NCI-H1048 (cell line): ENCODE measurements at places on chromosomes 11 and 22.

DNA sequence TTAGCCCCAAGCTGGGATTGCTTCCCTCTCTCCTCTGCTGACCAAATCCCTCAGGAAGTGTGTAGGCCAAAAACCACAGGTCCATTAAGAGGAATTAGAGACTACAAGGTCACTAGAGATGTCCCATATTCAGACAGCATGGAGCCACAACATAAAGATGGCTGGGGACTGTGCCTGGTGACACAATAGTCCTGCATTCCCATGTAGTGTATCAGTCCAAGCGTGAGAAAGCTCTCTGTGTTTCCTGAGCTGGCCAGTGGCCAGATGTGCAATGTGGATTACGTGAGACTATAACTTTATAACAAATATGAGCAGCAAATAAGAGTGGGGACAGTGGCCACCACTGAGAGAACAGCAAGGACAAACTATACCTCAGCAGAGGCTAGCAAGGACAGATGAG is 7.6 kb upstream of the MS4A10 start:
- DNase-seq = no peak

GRCh38 chr11:126655807-126656128 is 300.3 kb downstream of the ST3GAL4 start:
- DNase-seq = no peak

DNA sequence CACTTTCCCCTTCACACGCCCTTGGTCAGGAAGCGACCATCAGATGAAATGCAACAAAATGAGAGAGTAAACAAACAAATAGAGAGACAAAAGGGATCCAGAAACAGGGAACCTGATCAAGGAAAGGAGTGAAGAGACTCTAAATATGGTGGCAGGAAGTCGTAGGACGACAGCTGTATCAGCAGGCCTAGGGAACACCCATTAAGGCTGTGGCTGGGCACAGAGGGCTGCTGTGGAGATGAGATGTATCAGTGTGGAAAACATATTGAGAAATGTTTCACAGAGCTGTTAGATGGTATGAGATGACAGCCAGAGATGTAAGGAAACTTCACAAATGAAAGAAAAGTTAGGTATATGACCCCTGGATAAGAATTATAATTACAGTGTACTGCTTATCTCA is 155.8 kb upstream of the MTMR2 start:
- no peak for DNase-seq

DNA sequence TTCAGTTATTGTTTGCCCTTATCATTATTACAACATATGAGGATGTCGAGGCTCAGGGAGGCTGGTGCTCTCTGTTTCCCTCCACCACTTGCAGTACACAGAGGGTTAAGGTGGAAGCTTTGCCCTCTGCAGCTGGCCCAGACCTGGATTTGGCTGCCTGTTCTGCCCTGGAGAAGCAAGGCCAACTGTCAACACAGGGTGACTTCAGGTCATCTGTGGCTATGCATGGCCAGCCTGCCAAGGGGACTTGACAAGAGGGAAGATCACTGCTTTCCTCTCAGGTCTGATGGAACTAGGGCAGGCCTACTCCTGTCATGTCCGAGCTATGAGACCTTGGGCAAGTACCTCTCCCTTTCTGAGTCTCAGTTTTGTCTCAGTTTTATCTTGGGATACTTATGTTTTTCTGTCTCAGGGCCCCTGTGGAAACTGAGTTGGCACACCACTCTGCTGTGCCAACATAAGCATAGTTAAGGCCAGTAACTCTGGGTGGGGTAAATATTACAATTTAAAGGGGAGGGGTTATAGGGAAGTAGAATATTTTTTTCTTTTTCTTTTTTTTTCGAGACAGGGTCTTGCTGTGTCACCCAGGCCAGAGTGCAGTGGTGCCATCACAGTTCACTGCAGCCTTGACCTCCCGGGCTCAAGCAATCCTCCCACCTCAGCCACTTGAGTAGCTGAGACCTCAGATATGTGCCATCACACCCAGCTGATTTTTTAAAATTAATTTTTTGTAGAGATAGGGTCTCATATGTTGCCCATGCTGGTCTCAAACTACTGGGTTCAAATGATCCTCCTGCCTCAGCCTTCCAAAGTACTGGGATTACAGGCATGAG is 2.4 kb upstream of the THRSP start:
- DNase-seq = no peak

DNA sequence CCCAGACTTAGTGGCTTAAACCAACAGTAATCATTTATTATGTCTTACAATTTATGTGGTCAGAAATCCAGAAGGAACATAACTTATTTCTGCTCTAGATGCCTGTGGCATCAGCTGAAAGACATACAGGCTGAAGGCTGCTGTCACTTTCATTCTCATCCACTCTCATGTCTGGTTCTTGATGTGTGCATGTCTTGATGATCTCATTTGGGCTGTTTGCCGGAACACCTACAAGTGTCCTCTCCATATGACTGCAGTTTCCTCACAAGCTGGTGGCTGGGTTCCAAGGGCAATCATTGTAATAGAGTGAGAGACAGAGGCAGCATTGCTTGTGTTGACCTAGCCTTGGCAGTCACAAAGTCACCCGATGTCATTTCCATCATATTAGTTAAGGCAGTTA is 1375.9 kb upstream of the RAG2 start:
- no peak for DNase-seq

DNA sequence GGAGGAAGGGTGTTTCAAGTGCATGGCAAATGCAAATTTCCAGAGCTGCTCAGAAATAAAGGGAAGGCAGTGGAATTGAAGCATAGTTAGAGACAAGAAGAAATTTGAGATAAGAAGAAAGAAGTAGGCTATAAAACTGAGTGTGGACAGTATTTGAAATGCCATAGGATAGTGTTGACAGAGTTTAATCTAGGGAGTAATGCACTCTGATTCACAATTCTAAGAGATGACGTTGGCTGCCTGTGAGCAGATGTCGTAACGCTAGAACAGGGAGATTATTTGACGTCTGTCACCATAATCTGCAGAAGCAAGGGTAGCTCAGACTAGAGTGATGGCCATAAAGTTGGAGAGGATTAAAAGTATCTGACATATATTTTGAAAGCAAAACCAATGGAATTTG is 389.9 kb upstream of the KIRREL3 start:
- DNase-seq = no peak

- DNase-seq = no peak
Observed at GRCh38 chr11:64219755-64220154, 6.2 kb downstream of the TRPT1 start.

DNA sequence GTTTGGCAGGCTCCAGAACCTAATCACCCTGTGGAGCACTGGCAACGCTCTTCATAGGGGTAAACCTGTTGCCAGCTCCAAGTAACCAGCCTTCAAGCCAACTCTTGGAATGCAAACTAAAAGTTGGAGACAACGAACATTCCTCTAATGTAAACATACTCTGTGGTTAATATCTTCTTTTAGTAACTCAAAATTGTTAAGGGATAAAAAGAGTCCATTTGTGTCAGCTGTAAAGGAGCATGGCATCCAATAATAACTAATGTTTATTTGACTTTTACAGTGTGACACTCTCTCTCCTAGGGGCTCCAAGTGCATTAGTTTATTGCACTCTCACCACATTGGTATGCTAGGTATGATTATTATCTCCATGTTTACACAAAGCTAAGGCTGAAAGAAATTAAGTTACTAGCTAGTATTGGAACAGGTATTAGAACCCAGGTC is 31.0 kb upstream of the AMOTL1 start:
- DNase-seq = no peak

DNA sequence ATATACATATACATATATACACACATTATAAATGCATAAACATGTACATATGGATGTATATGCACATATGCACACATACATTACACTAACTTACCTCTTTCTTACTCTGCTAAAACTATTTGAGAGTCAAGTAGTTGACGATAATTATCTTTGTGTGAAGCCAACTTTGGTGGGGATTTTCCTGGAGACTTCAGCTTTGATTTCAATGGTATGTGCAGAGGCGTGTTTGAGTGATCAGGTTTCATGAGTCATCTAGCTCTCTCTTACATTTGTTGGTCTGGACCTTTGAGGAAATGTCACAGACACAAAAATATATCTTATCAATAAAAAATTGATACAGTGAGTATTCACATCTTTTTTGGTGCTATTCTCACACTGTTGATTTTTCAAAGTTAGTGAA is 769.1 kb upstream of the LUZP2 start:
- no peak for DNase-seq

- DNase-seq = no peak
Observed at GRCh38 chr11:61173456-61173855, 12.2 kb upstream of the VPS37C start.

GRCh38 chr11:69460540-69461257 is 20.8 kb upstream of the LINC01488 start:
- no peak for DNase-seq

DNA sequence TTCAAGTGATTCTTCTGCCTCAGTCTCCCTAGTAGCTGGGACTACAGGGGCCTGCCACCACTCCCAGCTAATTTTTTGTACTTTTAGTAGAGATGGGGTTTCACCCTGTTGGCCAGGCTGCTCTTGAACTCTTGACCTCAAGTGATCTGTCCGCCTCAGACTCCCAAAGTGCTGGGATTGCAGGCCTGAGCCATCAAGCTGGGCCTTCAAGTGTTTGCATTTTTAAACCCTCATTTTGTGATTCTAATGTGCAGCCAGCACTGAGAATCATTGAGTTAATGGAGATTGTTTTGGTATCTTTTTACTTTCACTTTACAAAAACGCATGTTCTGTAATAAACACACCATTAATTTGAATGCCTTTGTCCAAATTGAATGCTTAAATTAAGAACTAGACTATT is 3.4 kb downstream of the TYR start:
- DNase-seq = no peak
